NCI-H1436 treated with DMSO at 0.1 percent for 48 hours (cell line): ENCODE measurements at places on chromosomes 11 and 22.

DNA sequence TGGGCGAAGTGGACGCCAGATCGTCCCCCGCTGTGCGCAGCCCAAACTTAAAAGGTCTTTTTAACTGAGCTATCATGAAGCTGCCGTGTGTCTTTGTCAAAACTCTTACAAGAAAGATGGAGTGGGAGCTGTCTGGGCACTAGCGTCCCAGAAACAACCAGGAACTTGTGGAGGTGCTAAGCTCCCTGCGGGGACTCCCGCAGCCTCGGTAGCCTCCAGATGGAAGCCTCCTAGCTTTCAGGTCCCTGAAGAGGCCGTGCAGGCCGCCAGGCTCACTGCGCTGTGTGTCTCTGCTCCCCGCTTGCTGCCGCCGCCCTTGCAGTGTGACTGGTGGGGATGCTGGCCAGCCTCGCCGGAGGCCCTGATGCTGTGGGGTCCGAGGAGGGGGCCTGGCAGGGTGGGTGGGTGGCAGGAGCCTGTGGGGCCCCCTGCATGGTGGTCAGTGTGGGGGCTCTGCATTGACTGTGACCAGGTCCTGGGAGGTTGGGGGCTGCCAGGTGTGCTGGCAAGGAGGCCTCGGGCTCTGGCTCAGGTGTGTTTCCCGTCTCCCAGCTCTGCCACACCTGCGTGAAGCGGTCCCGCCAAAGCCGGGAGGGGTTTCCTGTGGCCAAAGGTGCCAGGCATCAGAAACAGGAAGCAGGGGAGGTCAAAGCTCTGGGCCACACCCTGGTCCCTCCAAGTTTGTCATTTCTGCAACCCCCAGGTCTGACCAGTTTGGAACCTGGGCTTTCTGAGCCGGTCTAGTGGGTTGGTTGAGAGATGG is 1.2 kb downstream of the TRABD start:
- no peak for DNase-seq

DNA sequence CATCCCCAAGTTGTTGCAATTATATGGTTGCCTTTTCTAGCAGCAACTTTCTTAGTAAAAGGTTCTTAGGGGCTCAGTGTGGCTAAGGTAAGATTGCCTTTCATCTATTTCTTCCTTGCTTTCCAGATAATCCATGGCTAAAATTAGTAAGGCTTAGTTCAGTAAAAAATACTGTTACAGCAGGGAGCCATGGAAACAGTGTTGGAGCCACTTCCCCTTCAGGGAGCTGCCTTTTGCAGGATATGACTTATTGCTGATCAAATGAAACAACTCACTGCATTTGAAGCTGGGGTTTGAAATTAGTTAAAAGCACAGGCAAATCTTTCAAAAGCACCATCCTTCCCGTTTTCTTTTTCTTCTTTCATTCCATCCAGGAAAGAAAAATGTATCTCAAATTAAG is 184.3 kb downstream of the C11orf87 start:
- no peak for DNase-seq

GRCh38 chr11:95925011-95925410 is 1.1 kb upstream of the MTMR2 start:
- DNase-seq = no peak

DNA sequence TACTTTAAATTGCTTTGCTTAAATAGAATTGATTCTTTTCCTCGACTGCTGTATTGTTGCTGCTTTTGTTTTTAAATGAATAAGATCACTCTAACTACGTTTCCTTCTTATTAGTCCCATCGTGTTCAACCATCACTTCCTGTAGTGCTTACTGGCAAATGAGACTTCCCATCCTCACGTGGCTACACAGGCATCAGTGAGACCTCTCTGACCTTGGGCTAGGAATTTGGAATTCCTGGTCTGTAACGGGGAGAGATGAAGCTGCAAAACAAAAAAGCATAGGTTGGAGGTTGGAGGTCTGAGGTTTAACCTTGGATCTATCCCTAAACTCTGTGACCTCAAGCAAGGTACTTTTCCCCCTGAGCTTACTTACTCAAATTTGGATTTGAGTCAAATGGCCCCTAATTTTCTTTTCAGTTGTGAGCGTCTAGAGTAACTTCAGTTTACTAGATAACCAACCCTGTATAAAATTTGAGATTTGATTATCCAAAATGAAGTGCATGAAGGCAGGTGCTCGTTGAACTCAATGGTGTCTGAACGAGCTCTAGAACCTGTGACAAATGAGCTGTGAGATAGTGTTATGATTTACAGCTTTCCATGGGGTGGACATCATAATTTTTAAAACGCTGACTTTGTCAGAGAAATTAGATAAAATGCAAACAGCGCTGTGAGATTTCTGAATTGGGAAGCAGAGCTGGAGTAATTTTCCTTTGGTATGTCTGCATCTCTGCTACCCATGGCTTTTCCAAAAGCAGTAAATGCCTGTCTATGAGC is 151.2 kb downstream of the DBX1 start:
- no peak for DNase-seq
